ENCODE measurements at places on chromosomes 11 and 22.

GRCh38 chr11:57300785-57301184 lies 24.0 kb downstream of the TNKS1BP1 start:
- no peak for DNase-seq

DNA sequence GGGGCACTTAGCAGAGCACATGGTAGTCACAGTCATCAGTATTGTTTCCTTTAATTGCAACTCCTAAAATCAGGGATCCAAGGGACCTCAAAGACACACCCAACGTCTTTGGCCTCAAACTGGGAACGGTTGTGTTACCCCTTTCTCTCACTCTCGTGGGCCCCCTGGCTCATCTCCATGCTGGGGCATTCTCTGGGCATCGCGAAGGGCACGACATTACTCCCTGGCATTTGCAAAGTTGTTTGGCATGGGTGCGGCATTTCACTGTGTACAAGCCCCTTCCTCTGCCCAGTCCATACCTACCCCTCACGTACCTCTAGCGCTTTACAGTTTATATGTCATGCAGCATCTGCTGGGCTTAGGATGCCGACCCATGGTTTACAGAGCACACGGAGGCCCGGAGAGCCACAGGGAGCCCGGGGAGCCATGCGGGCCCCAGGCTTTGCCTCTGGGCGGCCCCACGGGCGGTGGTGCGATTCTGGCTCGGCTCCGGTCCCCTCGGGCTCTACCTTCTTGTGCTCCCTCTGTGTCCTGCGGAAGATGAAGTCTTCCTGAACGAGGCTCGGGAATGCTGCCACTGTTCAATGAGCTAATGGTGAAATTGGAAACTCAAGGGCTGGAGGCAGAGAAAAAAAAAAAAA lies 21.9 kb upstream of the CACNG2 start:
- DNase-seq = no peak

- DNase-seq = no peak
Measured at GRCh38 chr11:46332568-46333393, 14.5 kb upstream of the DGKZ start.

- DNase-seq = no peak
Measured at GRCh38 chr22:17237038-17237668, 17.9 kb upstream of the ADA2 start.

DNA sequence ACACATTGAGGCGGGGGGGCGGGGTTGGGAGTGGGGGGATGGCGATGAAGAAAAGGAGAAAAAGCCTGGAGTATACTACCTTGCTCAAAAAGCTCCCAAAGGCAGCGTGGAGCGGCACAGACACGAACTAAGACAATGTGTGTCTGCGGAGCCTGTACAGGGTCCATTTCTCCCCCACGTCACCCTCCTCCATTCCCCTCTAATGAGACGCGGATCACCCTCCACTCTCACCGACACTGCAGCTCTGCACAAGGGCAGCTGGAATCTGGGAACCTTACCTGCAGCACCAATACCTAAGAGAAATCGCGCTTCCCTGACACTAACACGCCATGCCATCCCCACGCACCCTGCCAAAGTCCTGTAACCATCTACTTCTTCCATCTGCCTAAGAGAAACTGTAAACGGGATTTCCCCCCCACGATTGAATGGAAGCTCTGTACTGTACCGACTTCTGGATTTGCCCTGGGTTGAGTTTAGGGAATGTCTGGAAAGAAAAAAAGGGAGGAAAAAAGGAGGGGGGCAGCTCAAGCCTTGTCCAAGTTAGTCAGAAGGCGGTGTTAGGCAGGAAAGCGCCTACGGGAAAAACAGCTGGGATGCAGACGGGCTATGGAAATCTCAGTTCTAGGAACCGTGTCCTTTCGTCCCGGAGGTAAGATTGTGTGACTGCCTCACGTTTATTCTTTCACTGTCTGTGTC lies 125.7 kb upstream of the C11orf58 start:
- DNase-seq = no peak

- DNase-seq = no peak
Measured at GRCh38 chr11:46588131-46588530, 5.7 kb downstream of the AMBRA1 start.

DNA sequence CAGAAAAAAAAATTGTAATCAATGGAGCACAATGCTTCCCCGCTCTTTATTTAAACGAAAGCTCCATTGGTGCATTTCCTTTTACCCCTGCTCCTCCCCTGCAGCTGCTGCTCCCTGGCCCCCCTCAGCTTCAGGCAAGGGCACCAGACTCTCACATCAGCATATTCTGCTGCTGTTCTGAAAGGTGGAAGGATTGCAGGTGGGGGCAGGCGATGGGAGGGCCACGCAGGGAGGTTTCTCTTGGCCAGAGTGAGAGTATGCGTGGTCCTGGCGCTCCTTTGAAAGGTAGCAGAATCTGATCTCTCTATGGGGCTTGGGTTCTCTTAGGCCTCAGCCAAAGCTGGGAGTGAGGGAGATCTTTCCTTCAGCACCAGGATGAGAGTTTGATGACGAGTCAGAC lies 240.9 kb upstream of the CADM1 start:
- DNase-seq = no peak

DNA sequence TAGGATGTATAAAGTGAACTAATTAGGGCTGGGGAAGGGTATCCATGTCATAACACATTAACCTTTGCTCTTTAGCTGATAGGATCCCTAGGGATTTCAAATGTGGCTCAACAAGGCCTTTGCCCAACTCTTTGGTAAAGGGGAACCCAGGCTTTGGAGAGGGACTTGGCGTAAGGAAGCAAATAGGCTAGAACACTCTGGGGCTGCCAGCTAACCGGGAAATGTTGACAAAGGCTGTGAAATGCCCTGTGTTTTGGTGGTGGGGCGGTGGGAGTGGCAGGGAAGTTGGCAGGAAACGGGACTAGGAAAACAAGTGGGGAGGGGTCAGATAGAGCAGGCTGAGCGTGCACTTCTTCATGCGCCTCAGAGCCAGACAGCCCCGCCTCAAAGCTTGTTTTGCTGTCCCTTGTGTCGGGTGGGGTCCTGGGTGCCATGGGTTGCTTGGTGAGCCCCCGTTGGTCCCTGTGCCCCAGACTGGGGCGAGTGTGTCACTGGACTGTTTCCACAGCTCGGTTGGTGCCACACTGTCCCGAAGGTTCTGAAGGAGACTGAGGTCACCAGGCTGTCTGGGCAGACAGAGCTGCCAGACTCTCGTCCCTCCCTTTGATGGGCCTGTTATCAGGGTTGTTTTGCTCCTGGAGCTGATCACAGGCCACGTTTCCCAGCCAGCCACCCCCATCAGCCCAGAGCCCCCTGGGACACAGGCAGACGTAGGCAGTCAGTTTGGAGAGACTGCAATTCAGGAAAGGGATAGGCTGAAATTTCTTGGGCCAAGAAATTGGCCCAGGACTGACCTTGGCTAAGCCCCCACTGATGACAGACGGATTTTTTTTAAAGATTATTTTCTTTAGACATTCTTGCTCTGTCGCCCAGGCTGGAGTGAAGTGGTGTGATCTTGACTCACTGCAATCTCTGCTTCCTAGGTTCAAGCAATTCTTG lies 19.6 kb downstream of the KCTD21 start:
- DNase-seq = peak; percentile 98

- DNase-seq = peak; percentile 68
Measured at GRCh38 chr11:73237471-73238290, 19.6 kb downstream of the P2RY2 start.

DNA sequence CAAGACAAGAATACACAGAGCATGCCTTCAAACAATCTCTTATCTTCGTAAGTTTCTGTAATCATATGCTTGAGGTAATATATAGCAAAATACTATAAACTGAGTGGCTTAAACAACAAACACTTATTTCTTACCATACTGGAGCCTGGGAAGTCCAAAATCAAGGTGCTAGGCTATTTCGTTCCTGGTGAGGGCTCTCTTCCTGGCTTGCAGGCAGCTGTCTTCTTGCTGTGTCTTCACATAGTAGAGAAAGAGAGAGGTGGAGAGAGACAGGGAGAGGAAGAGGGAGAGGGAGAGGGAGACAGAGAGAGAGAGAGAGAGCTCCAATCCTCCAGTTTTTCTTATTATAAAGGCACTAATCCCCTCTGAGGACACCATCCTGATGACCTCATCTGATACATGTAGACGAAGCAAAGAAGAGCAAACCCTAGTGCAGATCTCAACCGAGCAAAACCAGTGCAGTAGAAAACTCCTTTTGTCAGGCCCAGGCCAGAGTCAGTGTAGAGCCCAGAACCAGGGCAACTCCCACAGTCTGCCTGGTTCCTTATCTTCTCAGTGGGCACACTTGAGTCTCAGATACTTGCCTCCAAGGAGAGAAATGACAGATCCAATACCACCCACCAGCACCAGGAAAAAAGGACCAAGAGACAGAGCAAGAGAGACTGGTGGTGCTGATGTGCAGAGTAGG lies 297.1 kb upstream of the NCAM1 start:
- no peak for DNase-seq

DNA sequence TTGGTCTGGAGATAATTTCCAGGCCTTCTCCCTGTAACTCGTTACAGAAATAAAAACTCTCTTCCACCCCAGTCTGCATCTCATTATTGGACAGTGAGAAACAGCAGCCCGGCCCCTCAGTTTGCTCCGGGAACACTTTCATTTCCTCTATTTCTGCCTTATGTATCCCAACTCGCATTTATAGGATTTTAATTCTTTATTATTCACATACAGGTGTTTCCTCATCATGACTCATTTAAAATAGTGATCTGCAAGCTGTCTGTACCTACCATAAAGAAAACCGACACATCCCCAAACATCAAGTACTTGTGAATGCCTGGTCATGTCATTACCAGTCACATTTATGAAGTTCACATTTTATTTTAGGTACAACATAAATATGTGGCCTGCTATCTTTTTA lies 42.8 kb downstream of the PIWIL3 start:
- no peak for DNase-seq

- no peak for DNase-seq
Measured at GRCh38 chr11:121449123-121449522, 3.0 kb upstream of the SORL1 start.

DNA sequence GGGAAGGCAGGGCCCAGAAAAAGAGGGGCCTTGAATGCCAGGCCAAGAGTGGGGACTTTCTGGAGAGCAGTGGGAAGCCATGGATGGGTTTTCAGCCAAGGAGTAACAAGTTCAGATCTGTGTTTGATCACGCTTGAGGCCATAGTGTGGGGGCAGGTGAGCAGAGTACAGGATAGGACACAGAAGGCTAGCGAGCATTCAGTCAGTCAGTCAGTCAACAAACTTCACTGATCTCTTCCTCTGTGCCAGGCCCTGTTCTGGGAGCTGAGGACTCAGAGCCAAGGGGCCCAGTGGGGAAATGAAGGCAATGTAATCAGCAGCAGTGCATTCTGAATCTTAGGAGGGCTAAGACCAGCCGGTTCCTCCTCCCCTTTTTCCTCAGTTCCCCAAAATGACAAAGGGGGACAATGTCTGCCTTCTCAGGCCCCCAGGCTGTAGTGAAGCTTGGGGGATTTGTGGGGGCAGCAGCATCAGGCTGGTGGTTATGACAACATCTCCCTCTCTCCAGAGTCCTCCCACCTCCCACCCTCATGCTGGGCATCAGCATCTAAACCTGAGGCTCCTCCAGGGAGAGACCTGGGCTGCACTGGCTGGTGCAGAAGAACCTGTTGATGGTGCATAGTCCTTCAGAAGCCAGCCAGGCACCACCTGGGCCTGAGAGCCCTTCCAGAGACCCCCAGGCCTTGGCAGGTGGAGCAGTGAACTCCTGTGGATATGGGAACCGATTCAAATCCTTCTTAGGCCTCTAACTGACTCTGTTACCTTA lies 42.9 kb upstream of the TPBGL start:
- DNase-seq = no peak

DNA sequence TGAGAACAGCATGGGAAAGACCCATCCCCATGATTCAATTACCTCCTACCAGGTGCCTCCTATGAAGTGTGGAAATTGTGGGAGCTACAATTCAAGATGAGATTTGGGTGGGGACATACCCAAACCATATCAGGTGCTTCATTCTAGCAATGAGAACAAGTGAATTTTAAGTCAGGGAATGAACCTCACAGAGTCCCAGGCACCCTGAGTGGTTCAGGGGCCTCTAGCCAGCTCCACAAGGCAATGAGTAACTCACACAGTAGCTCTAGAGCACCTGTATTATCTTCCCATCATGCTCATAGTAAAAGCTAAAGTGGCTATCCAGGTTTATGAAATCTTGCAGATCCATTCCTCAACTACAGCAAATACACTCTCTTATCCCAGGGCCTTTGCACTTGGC lies 13.1 kb upstream of the ACCSL start:
- no peak for DNase-seq

DNA sequence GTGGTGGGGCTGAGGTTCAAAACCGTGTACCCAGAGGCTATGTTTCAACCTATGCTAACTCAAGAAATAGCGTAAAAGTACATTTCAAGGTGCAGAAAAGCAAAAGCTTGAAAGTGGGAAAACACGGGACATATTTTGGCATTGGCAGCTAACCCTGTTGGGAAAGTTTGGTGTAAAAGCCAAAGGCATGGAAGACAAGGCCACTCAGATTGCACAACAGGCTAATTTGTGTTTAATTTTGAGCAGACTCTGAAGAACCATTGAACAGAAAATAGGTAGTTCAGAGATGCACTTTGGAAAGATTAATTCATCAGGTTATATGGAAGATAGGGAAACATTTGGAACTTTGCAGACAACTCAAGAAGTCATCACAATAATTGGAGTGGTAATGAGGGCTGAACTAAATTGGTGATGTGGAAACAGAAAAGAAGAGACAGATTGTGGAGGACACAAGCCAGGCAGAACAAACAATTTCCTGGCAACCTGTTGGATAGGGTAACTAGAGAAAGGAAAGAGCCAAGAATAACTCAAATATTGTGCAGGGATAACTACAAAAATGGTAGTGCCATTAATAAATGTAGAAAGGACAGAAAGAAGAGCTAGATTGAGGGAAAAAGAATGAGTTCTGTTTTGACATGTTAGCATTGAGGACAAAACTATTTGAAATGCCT lies 140.5 kb upstream of the PGR start:
- no peak for DNase-seq

- DNase-seq = no peak
Measured at GRCh38 chr11:62925308-62925707, 4.1 kb upstream of the CHRM1 start.

DNA sequence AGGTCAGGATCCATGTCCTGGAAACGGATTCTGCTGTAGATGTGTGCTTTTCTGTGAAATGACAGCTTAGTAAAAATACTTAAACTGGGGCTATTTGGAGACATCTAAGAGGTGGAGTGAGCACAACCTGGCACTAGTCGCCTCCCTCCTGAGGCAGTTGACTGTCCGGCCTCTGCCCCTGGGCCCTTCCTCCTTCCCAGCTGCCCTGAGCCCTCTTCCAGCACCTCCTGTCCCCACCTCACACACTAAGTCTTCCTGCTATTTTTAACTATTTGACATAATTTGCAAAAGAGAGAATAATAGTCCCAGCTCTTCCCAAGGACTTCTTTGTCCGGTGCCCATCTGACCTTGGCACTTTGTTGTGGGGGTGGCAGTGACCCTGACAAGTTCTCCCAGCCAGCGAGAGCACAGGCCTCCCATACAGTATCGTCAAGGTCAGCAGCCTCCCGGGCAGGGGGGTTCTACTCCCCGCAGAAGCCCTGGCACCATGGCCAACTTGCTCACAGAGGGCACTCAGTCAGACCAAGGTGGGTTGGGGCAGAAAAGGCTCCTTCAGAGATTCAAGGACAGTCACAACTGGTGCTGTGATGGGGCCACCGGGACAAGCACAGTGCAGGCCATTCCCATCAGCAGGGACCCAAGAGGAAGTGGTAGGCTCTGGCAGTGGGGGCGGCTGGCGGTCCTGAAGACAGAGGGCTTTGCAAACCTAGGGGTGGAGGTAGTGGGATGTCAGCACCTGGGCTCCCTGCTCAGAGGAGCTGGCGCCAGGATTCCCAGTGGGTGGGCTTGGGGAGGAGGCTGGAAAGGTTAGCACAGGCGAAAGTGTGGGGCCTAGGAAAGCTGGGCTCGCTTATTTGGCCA lies 5.5 kb upstream of the NEAT1 start:
- DNase-seq = peak; percentile 16

Measured in cardiac fibroblast (primary cell).